ENCODE measurements at places on chromosomes 16 and 17. TPM values are rescaled to one million over a fixed set of nuclear protein-coding genes. Genes with fewer than 3 reads are reported as not detected.

- no peak for DNase-seq
- H3K36me3 ChIP-seq: no peaks in the 10 kb centered on the region
- no peak overlapping the region for H3K4me3 ChIP-seq
Measured at GRCh38 chr17:60864708-60865005, 187.0 kb downstream of the BCAS3 start.

DNA sequence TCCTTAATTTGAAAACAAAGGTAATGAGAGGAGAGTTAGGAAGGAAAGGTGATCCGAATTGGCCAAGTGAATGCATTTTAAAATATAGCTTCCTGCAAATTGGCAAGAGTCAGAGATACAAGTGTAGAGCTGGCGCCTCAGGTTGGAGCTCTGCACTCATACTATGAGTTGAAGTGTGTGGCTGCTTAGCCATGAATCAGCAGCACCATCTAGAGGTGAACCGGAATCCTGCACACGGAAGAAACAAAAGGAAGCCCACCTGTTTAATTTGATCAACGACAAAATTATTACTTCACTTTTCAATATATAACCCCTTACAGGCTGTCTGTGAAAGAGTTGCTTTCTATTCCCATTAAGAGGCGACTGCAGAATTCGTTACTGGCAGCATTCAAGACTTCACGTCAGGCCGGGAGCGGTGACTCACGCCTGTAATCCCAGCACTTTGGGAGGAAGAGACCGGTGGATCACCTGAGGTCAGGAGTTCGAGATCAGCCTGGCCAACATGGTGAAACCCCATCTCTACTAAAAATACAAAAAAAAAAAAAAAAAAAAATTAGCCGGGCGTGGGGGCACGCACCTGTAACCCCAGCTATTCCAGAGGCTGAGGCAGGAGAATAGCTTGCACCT, 1253.7 kb upstream of the CDH8 start:
- no peaks in the 10 kb centered on the region for H3K36me3 ChIP-seq
- H3K4me3 ChIP-seq: no peak overlapping the region
- DNase-seq: peak; percentile 31

DNA sequence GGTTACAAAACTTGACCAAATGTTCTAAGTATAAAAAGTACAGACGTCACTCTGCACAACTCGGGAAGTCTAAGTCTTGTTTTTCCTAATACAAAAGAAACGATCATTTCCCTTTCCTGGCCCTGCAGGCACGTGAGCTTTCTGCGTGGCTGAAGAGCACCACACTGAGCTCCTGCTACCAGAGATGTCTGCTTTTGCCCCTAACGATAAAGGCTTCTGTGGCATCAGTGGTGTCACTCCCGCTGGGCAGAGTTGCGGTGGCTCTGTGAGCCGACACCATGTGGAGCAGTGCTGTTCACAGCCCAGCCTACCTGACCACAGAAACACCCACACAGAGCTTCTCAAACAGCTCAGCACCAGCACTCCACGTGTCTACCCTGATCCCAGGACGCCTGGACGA, 20.5 kb downstream of the EMC8 start:
- no peak overlapping the region for H3K4me3 ChIP-seq
- H3K36me3 ChIP-seq: peaks cover 42% of the 10 kb centered on the region
- H3K4me1 ChIP-seq: peaks cover 10% of the 10 kb centered on the region
- no peaks in the 10 kb centered on the region for H3K27me3 ChIP-seq
- no peak for DNase-seq

- no peak overlapping the region for H3K27ac ChIP-seq
- no peak for DNase-seq
- H3K4me3 ChIP-seq: no peak overlapping the region
- H3K4me1 ChIP-seq: no peaks in the 10 kb centered on the region
- H3K27me3 ChIP-seq: no peaks in the 10 kb centered on the region
Measured at GRCh38 chr16:9338068-9338467, 246.6 kb downstream of the HAPSTR1 start.

GRCh38 chr16:11534262-11534661, 52.5 kb downstream of the LITAF start:
- H3K27ac ChIP-seq: no peak overlapping the region
- H3K36me3 ChIP-seq: no peaks in the 10 kb centered on the region
- no peak overlapping the region for H3K4me3 ChIP-seq
- no peaks in the 10 kb centered on the region for H3K4me1 ChIP-seq

- H3K27ac ChIP-seq: no peak overlapping the region
- H3K27me3 ChIP-seq: peaks cover 6% of the 10 kb centered on the region
- H3K36me3 ChIP-seq: no peaks in the 10 kb centered on the region
- no peak overlapping the region for H3K4me3 ChIP-seq
- DNase-seq: no peak
Measured at GRCh38 chr16:9827062-9827752, 355.0 kb downstream of the GRIN2A start.

GRCh38 chr16:4360538-4361021, 9.5 kb upstream of the PAM16 start:
- H3K4me1 ChIP-seq: no peaks in the 10 kb centered on the region
- H3K36me3 ChIP-seq: peaks cover 51% of the 10 kb centered on the region
- DNase-seq: no peak
- H3K27me3 ChIP-seq: no peaks in the 10 kb centered on the region
- no peak overlapping the region for H3K27ac ChIP-seq

DNA sequence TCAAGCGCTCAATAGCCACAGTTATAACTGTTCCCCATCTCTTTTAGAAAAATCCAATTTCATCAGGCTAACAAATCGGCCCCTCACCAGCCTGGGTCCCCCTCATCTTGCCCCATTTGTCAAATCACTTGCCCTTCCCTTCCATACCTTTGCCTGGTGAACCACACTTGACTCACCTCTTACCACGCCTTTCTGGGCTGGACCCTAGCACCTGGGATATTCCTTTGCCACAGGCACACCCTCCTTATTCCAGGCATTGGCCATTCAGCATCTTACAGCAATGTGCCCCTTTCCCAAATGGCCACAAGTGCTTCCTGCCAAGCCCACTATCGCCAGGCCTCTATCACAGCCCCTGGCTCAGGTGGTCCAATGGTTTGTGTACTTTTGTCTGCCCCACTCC, 14.9 kb downstream of the CMTM4 start:
- no peaks in the 10 kb centered on the region for H3K27me3 ChIP-seq
- no peak overlapping the region for H3K27ac ChIP-seq
- no peak for DNase-seq

DNA sequence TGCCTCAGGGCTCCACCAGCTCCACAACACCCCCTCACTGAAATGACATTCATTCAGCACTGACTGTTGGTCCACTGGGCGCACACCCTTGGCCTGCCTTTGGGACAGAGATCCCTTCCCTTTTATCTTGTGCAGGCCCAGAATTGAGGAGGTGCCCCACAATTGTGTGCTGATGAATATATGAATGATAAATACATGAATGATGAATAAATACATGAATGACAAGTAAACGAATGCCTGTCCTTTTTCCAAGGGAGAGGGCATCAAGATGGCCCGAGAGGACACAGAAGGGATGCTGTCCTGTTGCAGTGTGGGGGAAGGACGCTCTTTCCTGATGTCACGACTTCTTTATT, 5.7 kb downstream of the CCR7 start:
- H3K27ac ChIP-seq: peak overlapping the region; percentile 66
- H3K4me3 ChIP-seq: no peak overlapping the region
- no peak for DNase-seq
- H3K4me1 ChIP-seq: peaks cover 34% of the 10 kb centered on the region

DNA sequence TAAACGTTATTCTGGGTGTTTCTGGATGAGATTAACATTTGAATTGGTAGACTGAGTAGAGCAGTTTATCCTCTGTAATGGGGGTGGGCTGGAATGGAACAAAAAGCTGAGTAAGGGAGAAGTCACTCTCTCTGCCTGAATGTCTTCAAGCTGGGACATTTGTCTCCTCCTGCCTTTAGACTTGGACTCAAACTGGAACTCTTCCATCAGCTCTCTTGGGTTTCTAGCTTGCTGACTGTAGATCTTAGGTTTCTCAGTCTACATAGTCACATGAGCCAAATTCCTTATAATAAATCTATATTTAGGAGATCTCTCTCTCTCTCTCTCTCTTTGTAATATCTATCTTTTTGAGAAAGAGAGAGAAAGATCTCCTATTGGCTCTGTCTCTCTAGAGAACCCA, 553.3 kb upstream of the CDH11 start:
- DNase-seq: no peak
- H3K4me3 ChIP-seq: no peak overlapping the region
- no peaks in the 10 kb centered on the region for H3K36me3 ChIP-seq

- no peaks in the 10 kb centered on the region for H3K27me3 ChIP-seq
- H3K4me1 ChIP-seq: peaks cover 25% of the 10 kb centered on the region
- H3K27ac ChIP-seq: no peak overlapping the region
- no peak overlapping the region for H3K4me3 ChIP-seq
- no peak for DNase-seq
Measured at GRCh38 chr17:59337741-59338299, 6.4 kb downstream of the YPEL2 start.

DNA sequence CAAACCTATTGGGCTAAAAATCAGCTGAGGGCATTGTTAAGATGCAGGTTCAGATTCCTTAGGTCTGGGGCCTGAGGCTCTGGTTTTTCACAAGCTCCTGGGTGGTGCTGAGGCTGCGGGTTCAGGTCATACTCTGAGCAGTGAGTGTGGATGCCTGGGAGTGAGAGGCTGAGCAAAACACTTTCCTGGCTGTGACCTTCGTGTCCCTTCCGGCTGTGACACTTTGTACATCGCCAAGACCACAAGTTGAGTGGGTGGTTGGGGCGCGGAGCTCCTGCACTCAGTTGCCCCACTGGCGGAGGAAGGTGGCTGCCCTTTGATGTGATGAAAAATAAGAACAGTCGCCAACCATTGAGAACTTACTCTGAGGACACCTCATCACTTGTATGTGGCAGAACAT, 24.8 kb downstream of the CCR7 start:
- DNase-seq: peak; percentile 51
- no peak overlapping the region for H3K4me3 ChIP-seq
- no peaks in the 10 kb centered on the region for H3K27me3 ChIP-seq

DNA sequence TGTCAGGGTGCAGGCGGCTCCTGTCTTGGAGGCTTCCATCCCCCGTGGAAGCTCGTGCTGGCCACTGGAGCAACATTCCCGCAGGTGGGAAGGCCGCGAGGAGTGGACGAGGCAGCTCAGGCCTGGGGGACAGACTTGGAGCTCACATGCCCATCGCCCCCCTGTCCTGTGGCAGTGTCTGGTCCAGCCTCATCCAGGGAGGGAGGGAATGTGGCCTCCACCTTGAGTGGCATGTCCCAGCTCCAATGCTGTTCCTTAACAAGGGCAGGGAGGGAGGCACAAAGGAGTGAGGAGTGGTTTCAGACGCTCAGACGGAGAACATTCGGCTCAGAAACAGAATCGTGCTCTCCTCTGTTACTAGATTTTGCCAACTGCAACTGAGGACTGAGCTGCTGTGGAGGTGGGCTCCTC, 159.4 kb upstream of the CHMP6 start:
- peaks cover 14% of the 10 kb centered on the region for H3K4me1 ChIP-seq
- no peaks in the 10 kb centered on the region for H3K27me3 ChIP-seq
- peak overlapping the region; percentile 81 for H3K27ac ChIP-seq
- peak; percentile 32 for DNase-seq
- no peaks in the 10 kb centered on the region for H3K36me3 ChIP-seq

DNA sequence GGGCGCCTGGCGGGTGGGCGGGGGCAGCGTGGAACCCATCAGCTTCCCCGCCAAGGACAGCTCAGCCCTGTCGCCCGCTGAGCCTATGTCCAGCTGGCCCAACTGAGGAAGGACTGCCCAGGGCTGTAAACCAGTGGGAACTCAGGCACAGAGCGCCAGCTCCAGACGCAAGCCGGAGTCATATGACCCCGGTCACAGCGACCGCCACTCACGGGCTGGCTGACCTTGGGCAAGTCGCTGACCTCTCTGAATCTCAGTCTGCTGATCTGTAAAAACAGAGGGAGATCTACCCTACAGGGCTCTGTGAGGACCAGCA, 170.0 kb downstream of the C16orf78 start:
- no peaks in the 10 kb centered on the region for H3K27me3 ChIP-seq
- H3K36me3 ChIP-seq: no peaks in the 10 kb centered on the region
- no peaks in the 10 kb centered on the region for H3K4me1 ChIP-seq
- no peak overlapping the region for H3K27ac ChIP-seq

DNA sequence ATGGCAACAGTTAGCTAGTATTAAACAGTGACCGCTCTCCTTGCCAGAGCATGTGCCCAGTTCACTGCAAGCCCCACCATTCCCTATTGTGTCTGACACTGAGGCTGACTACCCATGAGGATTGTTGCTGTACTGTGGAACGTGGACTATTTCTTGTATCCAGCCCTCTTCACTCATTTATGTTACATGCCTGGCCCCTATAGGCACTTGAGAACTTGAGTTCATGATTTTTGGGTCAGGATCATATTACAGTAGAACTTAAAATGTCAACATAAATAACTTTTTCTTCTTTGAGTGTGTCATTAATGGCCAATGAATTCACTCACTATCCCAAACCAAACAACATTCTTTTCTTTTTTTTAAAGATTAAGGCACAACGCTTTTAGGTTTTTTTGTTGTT, 55.7 kb downstream of the LYRM1 start:
- no peaks in the 10 kb centered on the region for H3K36me3 ChIP-seq
- H3K27me3 ChIP-seq: no peaks in the 10 kb centered on the region
- H3K4me1 ChIP-seq: no peaks in the 10 kb centered on the region
- DNase-seq: no peak
- no peak overlapping the region for H3K4me3 ChIP-seq

DNA sequence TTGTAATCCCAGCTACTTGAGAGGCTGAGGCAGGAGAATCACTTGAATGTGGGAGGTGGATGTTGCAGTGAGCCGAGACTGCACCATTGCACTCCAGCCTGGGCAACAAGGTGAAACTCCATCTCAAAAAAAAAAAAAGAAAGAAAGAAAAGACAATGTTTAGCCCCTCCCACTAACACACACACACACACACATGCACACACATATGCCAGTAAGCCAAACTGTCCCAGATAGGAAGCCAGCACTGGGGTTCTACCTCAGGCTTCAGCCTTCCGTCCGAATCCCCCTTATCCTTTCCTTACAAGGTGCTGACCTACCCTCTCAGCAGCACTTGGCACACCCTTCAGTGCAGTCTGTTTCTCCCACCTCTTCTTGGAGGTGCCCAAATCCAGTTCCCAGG, 8.7 kb upstream of the KCNH6 start:
- H3K36me3 ChIP-seq: no peaks in the 10 kb centered on the region
- H3K27ac ChIP-seq: no peak overlapping the region
- no peak for DNase-seq
- H3K4me3 ChIP-seq: no peak overlapping the region
- no peaks in the 10 kb centered on the region for H3K4me1 ChIP-seq
- H3K27me3 ChIP-seq: no peaks in the 10 kb centered on the region

GRCh38 chr16:14310519-14310991, 239.4 kb downstream of the MRTFB start:
- no peak for DNase-seq
- H3K27me3 ChIP-seq: no peaks in the 10 kb centered on the region
- H3K4me1 ChIP-seq: no peaks in the 10 kb centered on the region

The MYH2 gene
- total RNA-seq: 1.0 TPM

The EVPLL gene
- 1.8 TPM for total RNA-seq

The DRC7 gene
- not detected for total RNA-seq

The GALR2 gene
- total RNA-seq: not detected

The OR4D1 gene
- total RNA-seq: not detected

The CDH3 gene
- 9.6 TPM for total RNA-seq

The HAS3 gene
- 8.2 TPM for total RNA-seq

The HS3ST6 gene
- not detected for total RNA-seq
